ENCODE measurements at places on chromosomes 6 and 20.

- DNase-seq: no peak
Measured at GRCh38 chr6:44804546-44805159, 417.1 kb downstream of the CDC5L start.

DNA sequence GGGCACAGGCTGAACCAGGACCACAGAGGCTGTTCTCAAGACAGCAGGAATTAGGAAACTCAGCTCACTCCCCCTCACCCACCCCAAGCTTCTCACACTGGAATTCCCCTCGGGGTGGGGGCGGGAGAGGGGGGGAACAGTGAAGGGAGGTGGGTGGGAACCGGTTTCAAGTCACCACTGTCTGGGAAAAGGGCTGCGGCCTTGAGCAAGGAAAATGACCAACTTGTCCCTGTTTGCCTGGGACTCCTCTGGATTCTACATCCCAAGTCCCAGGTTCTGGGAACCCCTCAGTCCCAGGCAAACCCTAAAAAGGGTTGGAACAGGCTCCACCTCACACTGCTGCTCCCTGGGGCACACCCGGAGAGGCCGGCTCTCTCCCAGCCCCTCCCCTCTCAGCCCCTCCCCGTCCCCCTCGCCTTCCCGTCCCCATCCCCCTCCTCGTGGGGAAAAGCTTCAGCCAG lies 230.7 kb downstream of the TFAP2C start:
- no peak for DNase-seq

DNA sequence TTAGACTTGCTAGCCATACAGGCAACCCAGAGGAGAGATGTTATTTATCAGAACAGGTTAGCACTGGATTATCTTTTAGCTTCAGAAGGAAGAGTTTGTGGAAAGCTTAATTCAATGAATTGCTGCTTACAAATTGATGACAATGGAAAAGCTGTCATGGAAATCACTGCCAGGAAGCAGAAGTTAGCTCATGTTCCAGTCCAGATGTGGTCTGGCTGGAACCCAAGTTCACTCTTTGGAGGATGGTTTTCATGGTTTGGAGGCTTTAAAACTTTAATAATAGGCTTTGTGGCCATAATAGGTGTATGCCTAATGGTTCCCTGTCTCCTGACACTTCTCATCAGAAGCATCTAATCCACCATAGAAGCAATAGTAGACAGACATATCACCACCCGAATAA lies 699.0 kb downstream of the PHF3 start:
- DNase-seq: no peak

DNA sequence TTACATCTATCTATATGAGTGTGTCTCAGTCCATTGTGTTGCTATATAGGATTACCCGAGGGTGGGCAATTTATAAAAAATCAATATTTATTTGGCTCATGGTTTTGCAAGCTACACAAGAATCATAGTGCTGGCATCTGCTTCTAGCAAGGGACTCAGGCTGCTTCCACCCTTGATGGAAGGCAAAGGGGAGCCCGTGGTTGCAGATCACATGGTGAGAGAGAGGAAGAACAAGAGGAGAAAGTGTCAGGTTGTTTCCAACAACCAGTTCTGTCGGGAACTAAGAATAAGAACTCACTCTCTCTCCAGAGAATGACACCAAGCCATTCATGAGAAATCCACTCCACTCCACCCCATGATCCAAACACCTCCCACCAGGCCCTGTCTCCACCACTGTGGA lies 48.2 kb upstream of the TENT5A start:
- no peak for DNase-seq

GRCh38 chr20:50870561-50871161 lies 60.6 kb downstream of the ADNP start:
- no peak for DNase-seq

DNA sequence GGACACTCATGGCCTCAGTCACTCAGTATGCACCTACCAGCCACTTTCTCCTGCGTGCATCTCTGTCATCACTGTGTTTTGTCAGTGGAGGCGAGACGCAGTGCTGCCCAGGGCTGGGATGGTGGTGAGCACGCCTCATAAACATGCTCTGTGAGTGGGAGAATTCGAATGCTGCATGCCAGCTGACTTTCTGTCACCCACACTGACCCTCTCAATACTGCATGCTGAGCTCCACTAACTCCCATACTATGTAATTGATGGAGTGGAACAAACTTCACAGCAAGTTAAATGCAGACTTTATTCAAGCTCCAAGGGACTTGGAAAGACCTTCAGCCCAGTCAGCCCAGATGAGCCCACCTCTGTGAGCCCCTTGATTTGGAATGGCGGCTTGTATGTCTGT lies 22.7 kb upstream of the GGTLC1 start:
- no peak for DNase-seq

DNA sequence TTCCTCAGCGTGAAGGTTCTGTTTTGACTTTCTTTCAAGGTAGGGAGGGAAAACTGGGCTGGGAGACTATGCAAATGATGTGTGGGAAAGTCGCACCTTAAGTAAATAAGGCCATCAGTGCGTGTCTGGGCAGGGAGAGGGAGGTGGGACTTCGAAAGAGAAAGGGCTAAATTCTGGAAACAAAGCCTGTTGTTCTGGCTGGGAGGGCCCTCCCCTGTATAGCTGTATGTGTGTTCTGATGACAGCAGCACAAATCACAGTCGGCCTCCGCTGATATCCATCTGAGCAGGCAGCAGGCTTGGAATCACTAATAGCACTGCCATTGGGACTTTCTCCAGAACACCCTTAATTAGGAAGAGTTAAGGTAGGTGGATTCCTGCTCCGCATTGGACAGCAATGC lies 19.2 kb downstream of the JAG1 start:
- DNase-seq: peak; percentile 55

GRCh38 chr20:4038047-4038459 lies 22.7 kb upstream of the RNF24 start:
- peak; percentile 89 for DNase-seq

GRCh38 chr6:135922174-135922573 lies 70.7 kb downstream of the PDE7B start:
- DNase-seq: no peak

Data from NCI-H510A treated with DMSO at 0.1 percent for 48 hours (cell line).